ENCODE measurements at places on chromosomes 16 and 17.

DNA sequence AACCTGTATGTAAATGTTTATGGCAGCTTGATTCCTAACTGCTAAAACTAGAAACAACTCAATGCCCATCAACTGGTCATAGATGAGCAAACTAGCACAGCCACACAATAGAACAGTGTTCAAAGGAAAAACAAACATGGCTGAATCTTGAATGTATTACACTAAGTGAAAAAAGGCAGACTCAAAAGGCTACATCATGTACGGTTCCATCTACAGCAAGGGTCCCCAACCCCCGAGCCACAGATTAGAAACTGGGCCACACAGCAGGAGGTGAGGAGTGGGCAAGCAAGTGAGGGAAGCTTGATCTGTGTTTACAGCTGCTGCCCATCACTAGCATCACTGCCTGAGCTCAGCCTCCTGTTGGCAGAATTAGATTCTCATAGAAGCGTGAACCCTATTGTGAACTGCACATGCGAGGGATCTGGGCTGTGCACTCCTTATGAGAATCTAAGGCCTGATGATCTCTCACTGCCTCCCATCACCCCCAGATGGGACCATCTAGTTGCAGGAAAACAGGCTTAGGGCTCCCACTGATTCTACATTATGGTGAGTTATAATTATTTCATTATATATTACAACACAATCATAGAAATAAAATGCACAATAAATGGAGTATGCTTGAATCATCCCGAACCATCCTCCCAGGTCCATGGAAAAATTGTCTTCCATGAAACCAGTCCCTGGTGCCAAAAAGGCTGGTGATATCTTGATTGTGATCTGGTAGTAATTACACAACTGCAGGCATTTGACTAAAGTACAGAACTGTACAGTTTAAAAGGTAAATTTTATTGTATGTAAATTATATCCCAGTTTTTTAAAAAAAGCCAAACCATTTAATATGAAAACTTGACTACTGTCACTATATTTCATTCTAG lies 7.7 kb downstream of the CEP20 start:
- no peak for DNase-seq

- DNase-seq: no peak
Observed at GRCh38 chr16:78768718-78769117, 669.3 kb downstream of the WWOX start.

DNA sequence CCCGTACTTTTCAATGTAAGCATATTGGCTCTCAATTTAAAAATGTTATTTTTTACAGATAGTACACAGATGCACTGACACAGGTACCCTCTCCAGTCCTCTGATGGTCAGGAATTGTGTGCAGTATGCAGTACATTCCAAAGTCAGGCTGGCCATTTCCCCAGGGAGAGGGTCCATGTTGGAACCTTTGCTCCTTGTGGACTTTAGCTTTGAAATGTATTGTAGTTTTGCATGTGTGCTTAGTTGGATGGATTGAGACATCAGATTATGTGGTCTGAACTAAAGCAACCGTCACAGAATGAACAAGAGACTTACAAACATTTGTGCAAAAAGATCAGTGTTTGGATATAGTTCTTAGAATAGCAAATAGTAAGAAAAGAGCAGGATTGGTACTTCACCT lies 381.1 kb downstream of the WWOX start:
- no peak for DNase-seq

GRCh38 chr17:35081638-35082037 lies 18.1 kb upstream of the RFFL start:
- DNase-seq: no peak

- no peak for DNase-seq
Observed at GRCh38 chr16:67917852-67918236, 13.8 kb downstream of the CTRL start.

DNA sequence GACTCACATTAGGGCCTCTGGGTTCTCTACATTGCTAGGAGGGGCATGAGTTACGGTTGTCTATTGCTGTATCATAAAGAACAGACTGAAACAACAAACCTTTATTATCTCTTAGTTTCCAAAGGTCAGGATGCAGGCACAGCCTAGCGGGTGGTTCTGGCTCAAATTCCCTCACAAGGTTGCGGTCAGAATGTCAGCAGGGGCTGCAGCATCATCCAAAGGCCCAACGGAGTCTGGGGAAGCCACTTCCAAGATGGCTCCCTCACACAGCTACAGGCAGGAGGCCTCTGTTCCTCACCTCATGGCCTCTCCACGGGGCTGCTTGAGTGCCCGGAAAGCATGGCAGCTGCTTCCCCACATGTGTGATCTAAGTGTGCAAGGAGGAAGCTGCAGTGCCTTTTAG lies 29.6 kb upstream of the ZFPM1 start:
- no peak for DNase-seq

DNA sequence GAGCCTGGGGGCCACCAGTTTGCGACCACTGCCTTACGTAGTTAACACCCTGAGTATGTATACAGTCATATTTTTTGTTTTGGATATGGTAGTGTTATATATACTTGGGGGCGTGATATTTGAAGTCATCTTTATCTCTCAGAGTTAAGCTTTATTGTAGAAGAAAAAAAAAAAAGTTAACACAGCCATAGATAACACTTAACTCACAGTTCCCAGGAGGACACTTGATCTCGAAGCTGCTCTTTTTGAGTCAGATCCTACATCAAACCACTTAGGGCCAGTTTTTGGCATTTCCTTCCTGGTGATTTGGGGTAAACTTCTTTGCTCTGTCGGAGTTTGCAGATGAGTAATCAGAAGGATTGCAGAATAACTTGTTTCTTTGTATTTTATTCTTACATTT lies 5.8 kb downstream of the ITPRIPL2 start:
- no peak for DNase-seq

GRCh38 chr17:55510986-55511721 lies at the start of gene SMIM36:
SMIM36 (minus strand) TSS chr17:55511452.
- DNase-seq: no peak

GRCh38 chr16:57794849-57795430 lies 7.4 kb downstream of the KIFC3 start:
- DNase-seq: no peak

GRCh38 chr16:974611-975261 lies 4.0 kb upstream of the LMF1 start:
- no peak for DNase-seq

DNA sequence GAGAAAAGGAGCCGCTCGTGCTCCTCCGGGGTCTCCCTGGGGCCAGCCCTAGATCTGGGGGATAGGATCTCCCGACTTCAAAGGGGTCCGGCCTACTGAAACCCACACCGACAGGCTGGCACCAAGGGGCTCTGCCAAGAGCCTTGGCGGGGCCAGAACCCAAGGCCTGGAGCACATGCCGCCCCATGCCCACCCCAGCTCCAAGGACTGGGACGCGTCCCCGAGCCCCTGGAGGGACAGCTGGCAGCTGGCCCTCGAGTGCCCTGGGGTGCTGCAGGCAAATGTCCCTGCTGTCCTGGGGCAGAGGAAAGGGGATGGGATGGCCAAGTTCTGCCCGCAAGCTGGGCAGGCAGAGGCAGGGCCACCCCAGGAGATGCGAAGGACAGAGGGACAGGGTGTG lies 31.8 kb upstream of the ZFPM1 start:
- no peak for DNase-seq

GRCh38 chr16:16118337-16118736 lies 105.0 kb downstream of the ABCC6 start:
- no peak for DNase-seq

All from stimulated activated CD4-positive, alpha-beta T cell treated with anti-CD3 and anti-CD28 coated beads, Interleukin-1b, Interleukin-23, amount 100 ng/mL, for 24 hours (primary cell).